ENCODE measurements at places on chromosomes 3 and 15.

- DNase-seq = no peak
Measured at GRCh38 chr15:72614810-72615532, 39.5 kb upstream of the GOLGA6B start.

GRCh38 chr3:28114893-28115292 lies 126.5 kb upstream of the CMC1 start:
- no peak for DNase-seq

DNA sequence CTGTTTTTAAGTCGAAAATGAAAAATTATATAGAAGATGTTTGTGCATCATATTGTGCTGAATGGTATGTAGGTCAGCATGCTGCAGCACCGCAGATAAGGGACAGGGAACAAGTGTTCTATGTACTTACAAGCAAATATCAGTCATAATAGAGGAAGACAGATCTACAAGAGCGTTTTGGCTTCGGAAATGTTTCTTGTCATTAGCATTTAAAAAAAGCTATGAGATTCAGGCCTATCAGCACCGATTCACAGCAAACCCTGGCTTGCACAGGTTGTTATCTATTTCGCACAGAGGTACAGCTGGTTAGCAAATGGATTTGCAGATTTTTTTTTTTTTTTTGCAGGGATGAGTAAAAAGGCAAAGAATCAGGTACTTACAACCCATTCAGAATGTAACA lies 204.2 kb upstream of the TBC1D5 start:
- no peak for DNase-seq

DNA sequence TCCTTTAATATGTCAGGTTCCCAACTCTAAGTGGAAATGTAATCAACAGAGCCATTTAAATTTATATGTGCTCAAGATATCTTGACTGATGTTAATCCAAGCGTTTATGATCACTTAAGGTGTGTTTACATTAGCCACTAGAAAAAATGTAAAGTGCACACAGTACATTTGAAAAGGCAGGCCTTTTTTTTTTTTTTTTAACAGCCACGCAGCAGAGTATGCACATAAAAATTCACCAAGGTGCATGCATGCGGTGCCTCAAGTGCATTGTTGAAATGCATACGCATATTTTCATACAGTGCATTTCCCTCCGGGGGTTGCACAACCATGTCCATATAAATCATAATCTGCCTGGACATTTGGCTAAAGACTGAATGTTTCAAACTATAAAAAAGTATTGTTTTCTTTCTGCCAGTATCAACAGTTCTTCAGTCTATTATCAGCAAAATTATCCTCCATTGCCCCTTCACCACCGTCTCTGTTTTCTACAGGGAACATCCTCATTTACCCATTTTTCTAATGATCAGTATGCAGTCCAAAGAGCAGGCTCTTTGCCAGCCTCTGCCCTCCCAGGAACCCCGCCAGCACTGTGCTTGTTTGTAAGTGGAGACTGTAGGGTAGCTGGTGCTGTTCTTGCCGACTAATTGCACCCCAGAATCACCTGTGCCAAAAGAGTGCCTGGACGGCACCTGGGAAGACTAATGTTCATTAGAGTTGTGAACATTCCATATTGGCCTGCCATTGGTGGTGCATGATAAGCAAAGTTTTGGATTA lies 611.2 kb upstream of the CFAP20DC start:
- DNase-seq = no peak

GRCh38 chr3:189233225-189233858 lies 61.6 kb downstream of the TPRG1 start:
- peak; percentile 35 for DNase-seq

- DNase-seq = no peak
Measured at GRCh38 chr15:62684123-62684808, 358.3 kb upstream of the TPM1 start.

DNA sequence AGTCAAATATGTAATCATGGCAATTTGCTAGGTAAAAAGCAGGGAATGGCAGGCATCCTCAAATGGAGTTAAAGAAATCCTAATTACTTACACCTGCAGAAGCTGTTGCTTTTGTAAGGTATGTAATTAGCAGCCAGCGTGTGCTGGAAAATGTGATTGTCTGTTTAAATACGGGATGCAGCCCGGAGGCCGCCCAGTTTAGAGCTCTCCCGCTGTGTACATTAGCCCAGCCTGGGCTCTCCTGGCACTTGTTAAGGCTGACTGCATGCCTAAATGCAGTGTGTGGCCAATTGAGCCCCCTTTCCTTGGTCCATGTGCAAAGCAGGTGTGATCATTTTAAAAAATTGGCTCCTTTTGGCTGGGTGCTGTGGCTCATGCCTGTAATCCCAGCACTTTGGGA lies 9.0 kb downstream of the DPH3 start:
- DNase-seq = no peak

DNA sequence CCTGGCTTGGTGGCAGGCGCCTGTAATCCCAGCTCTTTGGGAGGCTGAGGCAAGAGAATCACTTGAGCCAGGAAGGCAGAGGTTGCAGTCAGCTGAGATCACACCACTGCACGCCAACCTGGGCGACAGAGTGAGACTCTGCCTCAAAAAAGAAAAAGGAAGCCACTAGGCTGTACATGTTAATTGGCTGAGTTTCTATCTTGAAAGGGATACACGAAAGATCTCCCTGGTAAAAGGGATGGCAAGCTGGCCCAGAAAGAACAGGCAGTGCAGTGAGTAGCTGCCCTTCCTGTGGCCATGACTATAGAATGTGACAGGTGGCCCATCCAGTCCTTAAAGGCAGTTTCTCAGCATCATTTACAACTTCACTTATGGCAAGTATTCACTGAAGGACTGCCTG lies 12.3 kb downstream of the LRIG1 start:
- DNase-seq = no peak

DNA sequence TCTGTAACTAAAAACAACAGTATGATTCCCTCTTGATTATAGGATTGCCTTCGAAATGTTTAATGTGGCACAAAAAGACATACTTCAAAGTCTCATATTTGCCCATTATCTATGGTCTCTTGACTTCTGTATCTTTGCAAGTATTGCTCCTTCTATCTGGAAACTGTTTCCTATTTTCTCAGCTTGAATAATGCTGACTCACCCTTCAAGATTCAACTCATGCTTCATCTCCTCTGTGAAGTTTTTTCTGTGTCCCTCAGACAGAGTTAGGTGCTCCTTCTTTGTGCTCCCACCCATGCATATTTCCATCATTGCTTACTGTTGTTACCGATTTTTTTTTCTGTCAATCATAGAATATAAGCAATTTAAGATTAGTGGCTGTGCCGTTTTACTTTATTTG lies 192.8 kb upstream of the ROBO1 start:
- DNase-seq = no peak

DNA sequence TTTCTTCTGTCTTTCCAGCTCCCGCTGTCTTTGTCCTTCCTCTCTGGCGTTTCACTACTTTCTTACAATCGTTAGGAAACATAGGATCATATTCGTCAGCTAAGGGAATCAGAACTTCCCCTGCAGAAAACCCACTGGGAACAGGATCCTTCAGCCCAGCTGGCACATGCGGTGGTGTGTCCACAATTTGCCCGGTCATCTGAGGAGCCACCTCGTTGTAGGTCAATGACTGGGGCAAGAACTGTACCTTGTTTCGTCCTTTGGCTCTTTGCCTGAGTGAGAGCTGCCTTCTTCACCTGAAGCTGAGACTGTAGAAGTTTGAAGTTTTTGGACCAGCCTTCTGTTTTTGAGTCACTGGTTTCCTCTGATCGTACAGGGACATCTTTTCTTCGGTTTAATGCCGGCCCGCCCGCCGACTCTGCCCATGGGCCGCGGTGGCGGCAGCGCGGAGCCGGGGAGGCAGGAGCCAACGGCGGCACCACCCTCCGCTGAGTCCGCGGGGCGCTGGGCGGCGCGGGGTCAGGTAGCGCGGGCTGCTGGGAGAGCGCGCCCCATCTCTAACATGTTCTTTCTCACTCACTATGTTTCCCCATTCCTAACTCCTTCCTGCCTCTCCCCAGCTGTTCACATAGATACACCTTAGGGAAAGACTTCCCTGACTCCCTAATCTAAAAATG lies 214.1 kb upstream of the NANOGP8 start:
- DNase-seq = no peak

DNA sequence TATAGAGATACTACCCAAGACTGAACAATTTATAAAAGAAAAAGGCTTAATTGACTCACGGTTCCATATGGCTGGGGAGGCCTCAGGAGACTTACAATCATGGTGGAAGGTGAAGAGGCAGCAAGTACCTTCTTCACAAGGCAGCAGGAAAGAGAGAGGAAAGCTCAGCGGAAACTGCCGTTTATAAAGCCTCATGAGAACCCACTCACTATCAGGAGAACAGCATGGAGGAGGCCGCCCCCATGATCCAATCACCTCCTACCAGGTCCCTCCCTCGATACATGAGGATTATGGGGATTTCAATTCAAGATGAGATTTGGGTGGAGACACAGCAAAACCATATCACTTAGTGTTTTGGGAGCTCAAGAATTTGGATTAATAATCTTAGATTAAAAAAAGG lies 240.2 kb downstream of the UACA start:
- DNase-seq = no peak

GRCh38 chr15:44243141-44243540 lies 45.4 kb upstream of the GOLM2 start:
- no peak for DNase-seq

DNA sequence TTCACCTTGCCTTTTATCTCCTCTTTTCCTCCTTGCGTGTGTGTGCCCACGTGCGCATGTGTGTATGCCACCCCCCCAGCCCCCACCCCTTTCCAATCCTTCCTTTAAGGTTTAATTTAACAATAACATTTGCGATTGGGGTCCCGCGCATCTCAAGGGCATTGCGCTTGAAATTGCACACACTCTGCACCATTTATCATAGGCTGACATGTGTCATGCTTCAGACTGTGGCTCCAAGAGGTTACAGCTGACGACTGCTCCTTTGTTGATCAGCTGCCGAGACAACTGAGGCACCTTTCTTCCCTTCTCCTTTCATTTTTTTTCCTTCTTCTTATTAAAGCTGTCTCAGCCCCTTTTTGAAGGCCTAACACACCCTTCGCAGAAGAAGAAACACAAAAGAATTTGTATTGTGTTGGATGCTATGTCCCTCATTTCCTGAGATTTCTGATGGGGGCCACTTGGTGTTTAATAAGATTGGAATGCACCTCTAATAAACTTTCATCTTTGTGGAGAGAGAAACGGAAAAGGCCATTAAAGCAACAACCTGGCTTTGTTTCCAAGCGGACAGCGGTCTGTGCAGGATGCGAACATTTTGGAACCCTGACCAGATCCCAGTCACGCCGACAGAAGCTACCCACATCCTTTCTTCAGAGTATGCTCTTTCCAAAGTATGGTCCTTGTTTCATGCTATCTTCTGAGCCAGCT lies 470.1 kb downstream of the MCTP2 start:
- no peak for DNase-seq

- DNase-seq = no peak
Measured at GRCh38 chr3:113312416-113312815, 101.1 kb downstream of the BOC start.

DNA sequence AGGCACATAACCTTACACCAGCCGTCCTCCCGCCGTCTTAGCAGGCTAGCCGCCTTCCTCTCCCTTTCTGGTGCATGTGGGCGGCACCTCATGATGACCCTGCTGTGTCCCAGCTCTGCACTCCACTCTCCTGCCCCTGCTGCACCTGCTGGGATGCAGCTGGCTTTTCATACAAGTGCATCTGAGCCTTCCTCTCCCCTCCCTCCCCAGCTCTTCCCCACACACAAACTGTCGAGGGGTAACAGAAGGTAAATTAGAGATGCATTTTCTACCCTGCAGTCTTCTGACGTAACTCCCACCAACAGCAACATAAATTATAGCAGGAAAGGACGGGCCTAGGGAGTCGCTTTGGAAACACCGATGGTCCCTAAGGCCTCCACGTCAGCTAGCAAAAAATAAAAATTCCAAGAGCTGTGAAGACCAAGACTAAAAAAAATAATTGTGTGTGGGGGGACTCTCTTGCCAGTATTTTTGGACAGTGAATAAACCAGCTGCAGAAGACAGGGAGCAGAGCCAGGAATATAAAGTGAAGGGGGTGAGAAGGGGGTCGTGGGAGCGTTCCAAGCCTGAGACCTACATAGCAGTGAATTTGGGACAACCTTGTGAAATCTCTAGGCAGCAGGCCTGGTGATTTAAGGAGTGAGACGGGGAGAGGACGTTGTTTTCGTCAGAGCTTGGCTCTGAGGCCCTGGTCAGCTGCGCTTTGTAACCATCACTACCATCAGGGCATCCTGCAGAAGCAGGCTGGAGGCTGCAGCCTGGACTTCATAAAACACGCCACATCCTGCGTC lies 216.2 kb downstream of the ADAMTS17 start:
- no peak for DNase-seq

GRCh38 chr3:29335943-29336342 lies 55.1 kb downstream of the RBMS3 start:
- no peak for DNase-seq

- DNase-seq = no peak
Measured at GRCh38 chr15:66875588-66876420, 173.8 kb downstream of the SMAD6 start.

- DNase-seq = no peak
Measured at GRCh38 chr3:73538486-73538885, 86.3 kb downstream of the PDZRN3 start.

DNA sequence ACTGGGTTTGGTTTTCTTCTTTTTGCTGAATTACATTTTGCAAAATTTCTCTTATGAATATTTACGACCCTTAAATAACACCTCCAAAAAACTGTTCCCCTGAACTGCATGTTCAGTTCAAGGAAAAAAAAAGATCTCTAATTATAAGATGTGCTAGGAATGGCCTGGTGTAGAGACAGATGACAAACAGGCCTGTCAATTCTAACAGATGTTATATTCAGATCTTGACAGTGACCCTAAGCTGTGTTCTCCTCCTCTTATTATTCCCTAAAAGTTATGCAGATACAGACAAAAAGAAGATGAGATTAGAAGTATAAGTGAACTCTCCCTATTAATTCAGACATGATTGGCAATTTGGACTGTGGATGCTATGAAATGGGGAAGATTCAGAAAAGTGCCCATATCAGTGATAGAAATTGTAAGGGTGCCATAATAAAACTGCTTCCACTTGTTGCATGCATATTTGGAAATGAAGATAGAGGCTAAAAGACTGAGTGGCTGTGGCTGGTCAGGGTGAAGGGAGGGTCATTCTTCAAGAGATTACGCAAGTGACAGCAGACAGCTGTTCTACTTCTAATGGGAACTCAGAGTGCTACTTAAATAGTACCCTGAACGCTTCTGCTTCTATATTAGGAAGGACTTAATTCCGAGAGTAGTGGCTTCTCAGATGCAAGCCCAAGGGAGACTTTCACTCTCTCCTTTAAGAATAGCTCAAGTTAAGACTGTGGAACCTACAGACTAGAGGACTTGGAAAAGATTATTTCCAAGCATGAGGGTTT lies 75.5 kb downstream of the ADAMTS9 start:
- DNase-seq = no peak

DNA sequence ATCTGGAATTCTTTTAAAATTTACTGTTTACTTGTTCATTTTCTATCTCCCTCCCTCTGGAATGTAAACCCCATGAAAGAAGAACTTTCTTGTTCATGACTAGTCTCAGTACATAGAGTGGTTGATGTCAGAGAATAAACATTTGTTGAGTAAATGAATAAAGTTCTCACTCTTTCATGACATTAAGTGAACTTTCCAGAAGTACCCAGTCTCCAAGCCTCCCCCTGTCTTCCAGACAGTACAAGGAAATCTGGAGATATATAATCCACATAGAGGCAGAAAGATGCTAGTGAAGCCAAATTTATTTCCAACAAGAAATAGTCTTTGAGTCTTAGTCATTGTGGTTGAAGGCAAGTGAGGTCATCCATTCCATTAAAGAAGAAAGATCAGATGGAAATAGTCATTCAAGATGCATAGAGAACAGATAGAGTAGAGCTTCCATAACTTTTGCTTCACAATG lies 71.5 kb upstream of the GALNT15 start:
- peak; percentile 72 for DNase-seq

All from astrocyte of the cerebellum (primary cell).